ENCODE measurements at places on chromosomes 11 and 22. TPM values are rescaled to one million over a fixed set of nuclear protein-coding genes. Genes with fewer than 3 reads are reported as not detected.

CHST1 gene
- 0.80 TPM for total RNA-seq

DNA sequence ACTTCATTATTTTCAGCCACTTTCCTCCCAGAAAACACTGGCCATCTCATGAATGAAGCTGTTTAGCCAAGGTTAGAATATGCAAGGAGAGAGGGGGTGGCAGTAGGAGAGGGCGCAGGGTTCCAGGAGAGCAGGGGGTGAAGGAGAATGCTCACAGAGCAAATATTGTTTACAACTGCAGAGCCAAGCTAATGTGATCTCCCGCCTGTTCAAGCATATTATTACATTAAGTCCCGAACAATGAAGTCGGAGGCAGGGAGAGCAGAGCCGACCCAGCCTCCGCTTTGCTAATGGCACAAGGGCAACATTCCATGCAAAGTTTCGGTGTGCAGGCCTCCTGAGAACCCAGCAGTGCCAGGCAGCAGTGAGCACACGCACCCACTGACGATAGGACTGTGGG, 80.1 kb downstream of the MICAL3 start:
- H3K4me1 ChIP-seq, result peaks cover 4% of the 10 kb centered on the region
- DNase-seq, result no peak
- no peak overlapping the region for H3K4me3 ChIP-seq

DNA sequence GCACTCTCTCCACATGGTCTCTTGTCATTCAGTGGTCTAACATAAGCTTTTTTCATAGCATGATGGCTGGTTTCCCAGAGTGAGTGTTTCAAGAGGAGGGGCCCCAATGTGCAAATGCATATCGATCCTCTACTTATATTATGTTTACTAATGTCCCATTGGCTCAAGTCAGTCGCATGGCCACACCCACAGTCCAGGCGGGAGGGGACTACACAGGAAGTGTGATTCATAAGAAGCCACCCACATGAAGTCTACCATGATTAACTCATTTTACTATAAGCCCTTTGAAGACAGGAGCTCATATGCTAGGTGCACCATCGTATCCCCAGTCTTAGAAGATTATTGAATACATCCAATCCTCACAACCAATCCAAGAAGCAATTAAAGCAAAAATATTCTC, 89.5 kb upstream of the ISX start:
- DNase-seq, result no peak
- H3K4me3 ChIP-seq, result no peak overlapping the region
- no peaks in the 10 kb centered on the region for H3K27me3 ChIP-seq
- H3K27ac ChIP-seq, result no peak overlapping the region

PLXNB2 gene
- 13.1 TPM for total RNA-seq

DNA sequence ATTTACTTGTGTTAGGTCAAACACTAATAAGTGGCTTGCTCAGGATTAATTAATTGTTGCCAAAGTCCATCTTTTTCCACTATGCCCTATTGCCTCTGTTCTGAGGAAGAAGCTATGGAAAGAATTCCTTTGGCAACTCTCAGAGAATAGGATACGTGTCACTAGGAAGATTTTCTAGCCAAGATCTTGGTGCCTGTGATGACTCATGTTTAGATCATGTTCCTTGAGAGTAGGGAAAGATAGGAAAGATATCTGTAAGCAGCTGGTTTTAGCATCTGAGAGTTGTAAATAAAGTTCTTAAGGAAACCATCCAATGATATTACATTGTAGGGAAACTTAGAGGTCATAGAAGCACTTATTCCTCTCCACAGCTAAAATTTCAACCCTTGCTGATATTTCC, 15.7 kb downstream of the SLN start:
- no peaks in the 10 kb centered on the region for H3K4me1 ChIP-seq
- no peaks in the 10 kb centered on the region for H3K36me3 ChIP-seq
- H3K27ac ChIP-seq, result no peak overlapping the region
- no peaks in the 10 kb centered on the region for H3K27me3 ChIP-seq
- DNase-seq, result no peak

SCN4B gene
- 2.1 TPM for total RNA-seq

GRCh38 chr11:68049509-68050370, 10.9 kb downstream of the TCIRG1 start:
- DNase-seq, result no peak
- no peaks in the 10 kb centered on the region for H3K27me3 ChIP-seq
- no peak overlapping the region for H3K27ac ChIP-seq
- no peak overlapping the region for H3K4me3 ChIP-seq
- peaks cover 48% of the 10 kb centered on the region for H3K36me3 ChIP-seq
- H3K4me1 ChIP-seq, result no peaks in the 10 kb centered on the region

SYT7 gene
- 0.14 TPM for total RNA-seq

DNA sequence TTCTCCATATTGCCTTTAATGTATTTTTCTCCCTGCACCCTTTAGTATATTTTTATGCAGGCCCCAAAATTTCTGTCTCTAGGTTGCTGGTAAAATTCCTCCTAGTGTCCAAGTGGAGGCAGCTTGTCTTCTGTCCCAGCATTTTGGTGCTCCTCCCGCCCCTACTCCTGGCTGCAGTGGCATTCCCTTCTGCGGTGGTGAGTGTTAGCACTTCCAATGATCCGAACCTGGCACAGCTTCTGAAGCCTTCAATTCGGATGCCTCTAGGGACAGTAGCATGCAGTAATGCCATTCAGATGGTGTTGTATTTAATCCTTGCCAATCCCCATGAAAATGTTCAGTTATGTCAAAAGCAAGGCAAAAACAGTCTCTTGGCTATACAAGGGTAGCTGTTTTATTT, 5.9 kb downstream of the YWHAH start:
- peaks cover 11% of the 10 kb centered on the region for H3K36me3 ChIP-seq
- no peak overlapping the region for H3K4me3 ChIP-seq
- peak overlapping the region; percentile 77 for H3K27ac ChIP-seq

SLC1A2 gene
- 0.38 TPM for total RNA-seq

DNA sequence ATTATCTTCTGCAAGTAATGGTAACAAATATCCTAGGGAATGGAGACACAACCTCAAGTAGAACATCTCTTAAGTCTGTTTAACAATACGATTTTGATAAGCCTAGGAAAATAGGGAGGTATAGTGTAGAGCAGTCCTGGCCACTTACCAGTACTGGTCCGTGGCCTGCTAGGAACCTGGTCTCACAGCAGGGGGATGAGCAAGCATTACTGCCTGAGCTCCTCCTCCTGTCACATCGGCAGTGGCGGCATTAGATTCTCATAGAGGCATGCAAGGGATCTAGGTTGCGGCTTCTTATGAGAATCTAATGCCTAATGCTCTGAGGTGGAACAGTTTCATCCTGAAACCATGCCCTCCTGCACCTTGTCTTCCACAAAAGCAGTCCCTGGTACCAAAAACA, 4.4 kb downstream of the OR51V1 start:
- H3K36me3 ChIP-seq, result no peaks in the 10 kb centered on the region
- no peaks in the 10 kb centered on the region for H3K4me1 ChIP-seq
- H3K27me3 ChIP-seq, result no peaks in the 10 kb centered on the region
- H3K27ac ChIP-seq, result no peak overlapping the region
- no peak overlapping the region for H3K4me3 ChIP-seq
- no peak for DNase-seq
